Stimulated activated CD4-positive, alpha-beta T cell treated with anti-CD3 and anti-CD28 coated beads, Interleukin-2, amount 100 ng/mL, for 24 hours (primary cell): ENCODE measurements at places on chromosomes 4 and X.

GRCh38 chr4:75306506-75306905 is 207.7 kb downstream of the RCHY1 start:
- no peak for DNase-seq

DNA sequence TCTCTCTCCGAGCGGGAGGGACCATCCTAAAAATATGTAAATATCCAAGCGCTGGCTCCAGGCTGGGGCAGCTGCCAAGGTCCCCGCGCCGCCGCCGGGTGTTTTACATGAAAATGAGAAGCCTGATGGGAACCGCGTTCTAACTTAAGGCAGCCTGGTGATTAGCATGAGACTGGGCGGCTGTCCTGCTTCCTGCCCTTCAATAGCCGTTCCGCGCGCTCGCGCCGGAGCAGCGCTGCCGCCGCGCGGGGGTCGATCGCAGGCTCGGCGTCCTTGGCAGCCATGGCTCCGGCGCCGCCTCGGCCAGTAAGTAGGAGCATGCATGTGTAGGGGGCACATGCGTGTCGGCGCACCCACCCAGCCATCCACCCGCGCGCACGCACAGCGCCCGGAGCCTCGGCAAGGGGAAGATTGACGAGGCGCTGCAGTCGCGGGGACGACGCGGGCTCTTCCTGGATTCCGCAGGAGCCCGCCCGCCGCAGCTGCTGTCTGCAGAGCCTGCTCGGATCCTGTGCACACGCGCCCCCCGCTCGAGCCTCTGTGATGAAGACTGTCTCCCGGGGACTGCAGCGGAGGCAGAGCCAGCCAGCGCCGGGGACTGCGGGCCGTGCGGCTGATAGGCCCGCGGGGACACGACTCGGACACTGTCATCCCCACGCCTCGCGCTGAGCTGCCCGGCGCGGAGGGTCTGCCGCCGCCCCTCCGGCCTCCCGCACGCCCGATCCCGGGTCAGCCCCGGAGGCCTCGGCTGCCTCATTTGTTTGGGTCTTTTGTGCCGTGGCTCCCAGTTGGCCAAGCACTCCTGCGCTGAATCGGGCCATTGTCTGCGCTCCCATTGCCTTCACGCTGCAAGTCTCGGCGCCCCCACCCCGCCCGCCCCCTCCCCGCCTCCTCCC is 734 bp downstream of the STOX2 start:
- DNase-seq: peak; percentile 23

GRCh38 chr4:8725071-8725841 is 132.7 kb downstream of the CPZ start:
- DNase-seq: no peak

GRCh38 chr4:95547715-95548471 is 880 bp downstream of the UNC5C start:
- no peak for DNase-seq

GRCh38 chrX:147850875-147851274 is 60.8 kb upstream of the FMR1 start:
- DNase-seq: no peak

DNA sequence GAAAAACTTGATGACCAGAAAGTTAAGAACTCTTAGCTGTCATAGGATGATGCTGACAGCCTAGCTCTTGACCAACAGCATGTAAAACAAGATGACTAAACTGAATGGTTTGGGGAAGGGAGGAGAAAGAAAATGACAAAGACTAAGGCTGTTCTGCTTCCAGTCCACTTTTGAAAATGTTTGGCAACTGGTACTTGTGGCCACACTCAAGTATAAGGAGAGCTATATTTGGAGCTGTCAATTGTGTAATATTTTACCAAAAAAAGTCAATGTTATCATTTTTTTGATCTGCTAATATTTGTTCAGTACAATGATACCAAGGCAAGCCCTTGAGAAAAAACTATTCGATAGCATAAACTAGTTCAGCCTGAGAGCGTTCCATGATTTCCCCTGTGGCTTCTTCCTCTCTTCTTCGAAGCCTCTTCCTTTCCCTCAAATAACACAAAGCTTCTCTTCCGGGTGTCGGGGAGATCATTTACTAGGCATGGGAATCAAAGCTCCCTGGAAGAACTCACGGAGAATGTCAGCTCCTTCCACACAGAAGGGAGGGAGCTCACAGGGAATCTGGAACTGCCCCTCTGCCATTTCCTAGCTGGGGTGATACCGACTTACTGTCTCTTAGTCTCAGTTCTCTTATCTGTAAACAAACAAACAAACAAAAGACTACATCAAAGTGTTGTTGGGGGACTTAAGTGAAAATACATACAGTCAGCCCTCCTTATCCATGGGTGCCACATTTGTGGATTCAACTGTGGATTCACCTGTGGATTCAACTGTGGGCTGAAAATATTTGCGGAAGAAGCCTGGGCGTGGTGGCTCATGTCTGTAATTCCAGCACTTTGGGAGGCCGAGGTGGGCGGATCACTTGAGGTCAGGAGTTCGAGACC is 82.6 kb downstream of the SCD5 start:
- DNase-seq: no peak

GRCh38 chr4:99436976-99437722 is 2.0 kb upstream of the ADH7 start:
- DNase-seq: no peak

DNA sequence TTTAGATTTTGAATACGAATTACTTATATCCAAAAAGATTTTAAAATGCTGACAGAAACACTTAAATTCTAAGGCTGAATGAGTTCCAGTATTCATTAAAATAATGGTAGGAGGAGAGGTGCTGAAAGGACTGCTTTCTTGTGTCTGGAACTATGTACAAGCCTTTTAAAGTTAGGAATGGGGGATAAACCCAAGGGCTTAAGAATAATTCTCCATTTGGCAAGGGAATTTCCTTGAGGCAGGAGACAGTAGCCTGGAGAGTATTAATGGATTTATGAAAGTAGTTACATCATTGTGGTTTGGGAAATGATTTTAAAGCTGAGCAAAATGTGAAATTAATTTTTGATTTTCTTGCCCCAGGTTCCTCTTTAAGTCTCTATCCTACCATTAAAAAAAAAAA is 266.5 kb upstream of the KCNIP4 start:
- DNase-seq: no peak

GRCh38 chr4:183081116-183081469 is 18.0 kb upstream of the WWC2 start:
- DNase-seq: no peak
